GM04504 (cell line): ENCODE measurements at places on chromosomes 7 and 10.

GRCh38 chr10:113958631-113959382, 84.9 kb upstream of the ADRB1 start:
- DNase-seq, result peak; percentile 87

GRCh38 chr7:149500910-149501309, 3.3 kb upstream of the ZNF746 start:
- DNase-seq, result no peak

DNA sequence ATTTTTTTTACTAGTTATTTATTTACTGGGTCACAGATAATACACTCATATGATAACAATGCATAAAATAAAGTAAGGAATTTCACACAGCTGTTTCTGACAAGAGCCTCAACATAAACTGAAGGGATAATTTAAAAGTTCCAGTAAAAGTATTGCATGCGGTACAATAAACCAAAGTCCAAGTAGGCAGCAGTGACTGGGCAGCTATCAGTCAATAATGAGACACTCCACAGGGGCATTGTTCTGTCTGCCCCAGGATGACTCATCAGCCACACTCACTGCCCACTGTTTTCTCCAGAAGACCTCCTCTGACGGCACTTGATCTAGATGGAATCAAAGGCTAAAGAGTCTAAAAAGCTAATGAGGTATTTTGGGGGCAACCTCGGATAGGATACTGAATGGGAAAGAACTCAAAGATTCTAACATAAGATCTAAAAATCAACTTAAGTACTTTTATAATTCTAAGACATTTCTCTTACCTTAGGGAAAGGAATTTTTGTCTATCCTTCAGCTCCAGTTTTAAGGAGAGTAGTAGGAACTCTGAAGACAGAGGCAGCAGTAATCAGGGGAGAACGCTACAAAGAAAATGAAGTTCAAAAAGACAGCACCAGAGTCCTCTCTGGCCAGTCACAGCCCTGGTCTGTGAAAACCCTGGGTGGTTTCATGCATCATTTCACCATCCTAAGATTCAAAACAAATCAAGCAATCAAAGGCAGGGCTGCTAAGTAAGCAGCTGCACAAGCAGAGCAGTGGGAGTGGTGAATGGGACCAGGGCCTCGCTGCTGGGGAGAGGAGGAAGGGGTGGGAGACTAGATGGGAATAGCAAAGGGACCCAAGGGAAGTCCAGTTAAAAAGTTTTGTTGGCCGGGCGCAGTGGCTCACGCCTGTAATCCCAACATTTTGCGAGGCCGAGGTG, 175.1 kb downstream of the AVL9 start:
- no peak for DNase-seq

DNA sequence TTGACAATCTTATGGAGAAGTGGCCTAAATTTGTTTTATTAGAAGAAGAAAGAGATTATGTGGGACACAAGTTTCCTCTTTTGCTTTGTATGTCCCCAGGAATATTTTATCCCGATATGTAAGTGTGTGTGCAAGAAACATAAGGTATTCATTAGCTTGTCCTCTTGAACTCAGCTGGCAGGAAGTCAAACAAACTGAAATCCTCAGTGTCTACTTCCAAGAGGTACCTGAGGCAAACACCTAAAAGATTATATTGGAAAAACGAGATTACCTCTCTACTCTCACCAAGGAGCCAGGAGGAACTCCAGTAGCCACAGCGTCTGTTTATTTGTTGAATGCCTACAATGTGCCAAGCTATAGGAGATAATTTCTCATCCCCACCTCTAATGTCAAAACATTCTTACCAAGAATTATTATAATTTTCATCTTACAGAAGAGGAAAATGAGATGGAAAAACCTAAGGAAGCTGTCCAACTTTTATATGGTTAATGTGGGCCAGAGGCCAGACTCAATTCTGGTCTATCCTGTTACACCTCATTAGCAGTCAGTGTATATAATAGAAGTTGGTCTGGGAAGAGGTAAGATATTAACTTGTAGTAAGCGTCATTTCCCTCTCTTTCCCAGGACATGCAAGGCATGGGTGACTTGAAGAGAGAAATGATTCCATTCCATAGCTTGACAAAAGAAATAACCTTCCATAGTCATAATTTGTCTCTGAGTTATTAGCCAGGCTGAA, 692.7 kb downstream of the MAGI2 start:
- no peak for DNase-seq

DNA sequence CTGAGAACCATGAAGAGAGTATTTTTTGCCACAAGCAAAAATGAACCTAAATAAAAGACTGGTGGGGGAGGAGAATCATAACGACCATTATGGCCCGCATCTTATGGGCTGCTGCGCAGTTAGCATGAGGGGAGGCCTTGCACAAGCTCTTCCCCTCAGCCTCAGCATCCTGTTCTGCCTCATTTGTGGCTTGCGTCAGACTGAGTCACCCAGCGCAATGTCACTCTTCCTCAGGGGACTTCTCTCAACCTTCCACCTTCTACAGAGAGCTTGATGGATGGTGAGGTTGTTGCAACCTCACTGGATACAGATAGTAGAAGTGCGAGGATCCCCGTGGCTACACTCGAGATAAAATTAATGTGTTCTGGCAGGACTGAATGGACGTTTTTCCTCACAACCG, 16.8 kb upstream of the GPR15LG start:
- no peak for DNase-seq

DNA sequence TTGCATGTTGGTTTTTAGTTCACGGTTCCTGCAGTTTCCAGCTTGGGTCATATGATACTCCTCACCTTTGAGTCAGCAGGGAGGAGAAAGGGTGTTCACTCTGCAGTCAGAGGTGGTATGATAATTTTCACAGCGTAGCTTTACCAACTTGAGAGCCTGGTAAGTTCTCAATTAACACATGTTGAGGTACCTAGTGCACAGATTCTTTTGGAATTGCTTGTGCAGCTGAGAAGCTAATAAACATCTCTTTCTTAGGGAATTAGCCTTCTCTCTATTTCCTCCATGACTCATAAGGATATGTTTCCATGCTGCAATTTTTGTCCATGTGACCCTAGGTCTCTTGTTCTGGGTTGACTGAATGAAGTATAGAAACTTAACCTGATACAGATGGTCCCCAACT, 166.6 kb downstream of the KIF20B start:
- DNase-seq, result no peak

GRCh38 chr10:98414932-98415730, at the start of gene PYROXD2:
Gene PYROXD2, minus strand, starts transcription at chr10:98415182. Its CDS starts 47 bp downstream, at chr10:98415135.
- peak; percentile 88 for DNase-seq

DNA sequence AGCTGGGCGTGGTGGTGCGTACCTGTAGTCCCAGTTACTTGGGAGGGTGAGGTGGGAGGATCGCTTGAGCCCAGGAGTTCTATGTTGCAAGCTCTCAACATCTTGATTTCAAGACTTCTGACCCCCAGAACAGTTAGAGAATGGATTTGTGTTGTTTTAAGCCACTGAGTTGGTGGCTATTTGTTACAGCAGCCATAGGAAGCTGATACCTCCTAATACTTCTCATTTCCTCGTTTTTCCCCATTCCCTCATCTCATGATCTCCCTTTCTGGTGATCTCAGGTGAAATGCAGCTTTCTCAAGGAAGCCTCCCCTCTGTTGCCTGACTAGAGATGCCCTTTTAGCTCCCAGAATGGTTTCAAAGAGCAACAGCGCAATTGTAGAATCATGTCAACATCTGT, 378.8 kb downstream of the TYW1 start:
- DNase-seq, result no peak

DNA sequence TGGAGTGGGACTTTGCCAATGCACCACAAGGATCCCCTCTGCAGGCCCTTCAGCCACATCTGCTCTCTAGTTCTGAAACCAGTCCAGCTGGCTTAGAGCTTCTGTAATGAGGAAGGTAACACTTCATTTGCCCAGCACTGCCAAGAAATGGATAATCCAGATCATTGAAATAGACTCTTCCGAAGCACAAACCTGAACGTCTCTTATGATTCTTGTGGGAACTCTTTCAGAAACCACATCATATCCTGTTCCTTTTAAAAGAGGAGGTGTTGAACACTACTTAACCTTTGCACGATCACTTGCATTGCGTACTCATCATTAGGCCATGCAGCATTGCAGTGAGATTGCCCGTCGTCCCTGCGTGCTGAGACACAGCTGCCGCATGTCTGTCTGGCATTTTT, 25.8 kb upstream of the PLPP4 start:
- no peak for DNase-seq

GRCh38 chr10:103657061-103657591, 163.6 kb downstream of the NEURL1 start:
- no peak for DNase-seq

- peak; percentile 76 for DNase-seq
These were observed 54.7 kb downstream of the CHRM2 start for GRCh38 chr7:136923111-136923667.
